ENCODE measurements at places on chromosomes 12 and 14.

GRCh38 chr12:19382111-19382526 is 57.2 kb upstream of the AEBP2 start:
- peak; percentile 31 for DNase-seq

DNA sequence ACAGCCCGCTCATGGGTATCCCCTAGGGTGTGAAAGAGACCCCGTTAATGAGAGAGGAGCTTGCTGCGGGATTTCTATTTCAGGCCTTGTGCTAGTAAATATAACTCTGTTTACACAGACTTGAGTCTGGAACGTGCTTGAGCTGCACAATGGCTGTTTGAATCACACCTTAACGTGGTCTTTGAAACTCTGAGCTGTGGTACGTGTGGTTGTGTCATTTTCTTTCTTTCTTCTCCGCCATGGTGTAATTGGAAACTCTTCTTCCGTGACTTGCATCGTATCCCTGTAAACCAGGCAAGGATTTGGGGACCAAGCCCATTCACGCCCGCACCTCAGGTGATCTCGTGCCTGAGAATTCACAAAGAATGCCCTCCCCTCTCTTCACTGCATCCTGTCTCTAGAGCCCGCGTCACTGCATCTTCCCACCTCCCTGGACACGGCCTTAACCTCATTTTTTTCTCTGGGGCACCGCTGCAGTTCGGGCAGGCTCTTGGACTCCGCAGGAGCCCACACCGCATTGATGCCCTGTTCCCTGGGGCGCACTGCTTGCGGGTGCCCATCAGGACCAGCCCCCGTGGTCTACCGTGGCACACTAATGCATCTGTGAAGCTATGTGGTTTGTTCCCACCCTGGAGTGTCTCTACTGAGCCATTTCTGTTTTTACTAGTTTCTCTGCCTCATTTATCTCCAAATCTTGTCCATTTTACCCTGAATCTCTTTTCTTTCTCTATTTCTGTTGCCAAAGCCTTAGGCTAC is 78.4 kb upstream of the PARP11 start:
- DNase-seq, result no peak

DNA sequence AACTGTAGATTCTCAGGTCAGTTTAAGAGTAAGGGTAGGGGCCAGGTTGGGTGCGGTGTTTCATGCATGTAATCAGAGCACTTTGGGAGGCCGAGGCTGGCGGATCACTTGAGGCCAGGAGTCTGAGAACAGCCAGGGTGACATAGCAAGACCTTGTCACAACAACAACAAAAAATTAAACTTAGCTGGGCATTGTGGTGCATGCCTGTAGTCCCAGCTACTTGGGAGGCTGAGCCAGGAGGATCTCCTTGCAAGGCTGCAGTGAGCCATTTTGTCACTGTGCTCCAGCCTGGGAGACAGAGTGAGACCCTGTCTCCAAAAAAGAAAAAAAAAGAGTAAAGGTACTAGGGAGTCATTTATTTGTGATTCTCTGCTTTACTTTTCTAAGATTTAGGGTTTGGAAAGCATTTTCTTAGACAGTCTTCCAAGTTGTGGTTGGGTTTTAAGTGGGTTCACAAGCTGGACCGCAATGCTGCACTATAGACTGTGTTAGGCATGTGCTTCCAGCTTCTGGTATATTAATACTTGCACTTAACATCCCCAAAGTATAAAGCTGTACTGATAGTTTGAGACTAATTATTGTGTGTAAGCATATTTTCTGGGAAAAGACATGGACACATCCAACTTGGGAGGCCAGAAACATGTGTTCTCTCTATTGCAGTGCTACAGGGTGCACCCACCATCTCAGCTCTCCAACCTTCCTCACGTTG is 49.1 kb upstream of the HECTD1 start:
- DNase-seq, result no peak

GRCh38 chr12:64608901-64609535 is 1.3 kb upstream of the RASSF3 start:
- no peak for DNase-seq

GRCh38 chr12:66140731-66141130 is 10.2 kb upstream of the LLPH start:
- no peak for DNase-seq

GRCh38 chr14:30985796-30986195 is 39.7 kb upstream of the AP4S1 start:
- DNase-seq, result no peak

- no peak for DNase-seq
Observed at GRCh38 chr14:65704437-65704836, 291.9 kb downstream of the FUT8 start.

DNA sequence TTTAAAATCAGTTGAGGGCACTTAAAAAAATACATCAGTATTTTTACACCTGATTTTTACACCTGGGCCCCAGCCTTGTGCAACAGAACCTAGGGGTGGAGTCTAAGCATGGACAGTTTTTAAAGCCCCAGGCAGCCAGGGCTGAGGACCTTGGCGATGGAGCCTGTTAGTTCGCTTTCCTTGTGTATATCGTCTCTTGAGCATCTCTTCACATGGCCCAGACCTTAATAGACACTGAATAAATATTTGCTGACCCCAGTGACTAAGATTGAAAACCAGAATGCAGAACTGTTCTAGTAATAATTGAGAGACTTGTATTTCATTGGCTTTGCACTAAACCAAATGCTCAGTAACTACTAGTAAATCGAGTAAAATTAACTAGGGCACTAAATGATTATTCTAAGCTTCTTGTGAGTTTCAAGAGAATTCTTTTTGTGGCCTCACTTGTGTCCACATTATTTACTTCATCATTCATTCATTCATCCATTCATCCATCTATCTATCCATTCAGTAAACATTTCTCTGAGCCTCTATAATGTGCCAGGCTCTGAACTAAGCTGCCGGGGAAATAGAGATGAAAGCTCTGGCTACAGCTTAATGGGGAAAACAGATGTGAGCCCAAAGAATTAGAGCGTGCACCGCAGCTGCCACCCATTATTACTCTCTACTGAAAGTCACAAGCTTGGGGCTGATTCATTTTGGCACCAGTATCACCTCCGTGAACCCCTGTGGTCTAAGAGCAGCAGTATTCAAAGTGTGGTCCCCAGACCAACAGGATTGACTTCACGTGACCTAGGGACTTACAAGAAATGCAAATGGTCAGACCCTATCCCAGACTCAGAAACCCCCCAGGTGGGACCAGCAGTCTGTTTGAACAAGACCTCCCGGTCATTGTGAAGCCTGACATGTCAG is 30.7 kb upstream of the BCL7A start:
- peak; percentile 14 for DNase-seq

- DNase-seq, result peak; percentile 38
Observed at GRCh38 chr12:57845478-57846284, 848 bp downstream of the CTDSP2 start.

GRCh38 chr14:65371784-65372183 is 40.7 kb upstream of the FUT8 start:
- DNase-seq, result no peak
